ENCODE measurements at places on chromosomes 12 and 14.

DNA sequence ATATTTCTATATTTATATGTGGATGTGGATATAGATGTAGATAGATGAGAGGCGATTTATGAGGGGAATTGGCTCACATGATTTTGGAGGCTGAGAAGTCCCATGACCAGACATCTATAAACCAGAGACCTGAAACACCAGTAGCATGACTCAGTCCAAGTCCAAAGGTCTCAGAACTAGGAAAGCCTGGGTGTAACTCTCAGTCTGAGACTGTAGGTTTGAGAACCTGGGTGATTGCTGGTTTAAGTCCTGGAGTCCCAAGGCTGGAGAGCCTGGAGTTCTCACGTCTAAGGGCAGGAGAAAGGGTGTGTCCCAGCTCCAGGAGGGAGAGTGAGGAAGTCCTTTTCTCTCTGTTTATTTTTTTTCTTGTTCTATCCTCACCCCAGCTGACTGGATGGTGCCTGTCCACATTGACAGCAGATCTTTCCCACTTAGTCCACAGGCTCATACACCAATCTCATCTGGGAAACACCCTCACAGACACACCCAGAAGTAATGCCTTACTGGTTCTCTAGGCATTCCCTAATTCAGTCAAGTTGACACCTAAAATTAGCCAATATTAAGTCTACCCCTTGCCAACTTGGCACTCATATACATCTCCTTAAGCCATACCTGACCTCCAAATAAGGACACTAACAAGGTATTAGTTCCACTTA is 45.4 kb downstream of the EMP1 start:
- no peak for DNase-seq

DNA sequence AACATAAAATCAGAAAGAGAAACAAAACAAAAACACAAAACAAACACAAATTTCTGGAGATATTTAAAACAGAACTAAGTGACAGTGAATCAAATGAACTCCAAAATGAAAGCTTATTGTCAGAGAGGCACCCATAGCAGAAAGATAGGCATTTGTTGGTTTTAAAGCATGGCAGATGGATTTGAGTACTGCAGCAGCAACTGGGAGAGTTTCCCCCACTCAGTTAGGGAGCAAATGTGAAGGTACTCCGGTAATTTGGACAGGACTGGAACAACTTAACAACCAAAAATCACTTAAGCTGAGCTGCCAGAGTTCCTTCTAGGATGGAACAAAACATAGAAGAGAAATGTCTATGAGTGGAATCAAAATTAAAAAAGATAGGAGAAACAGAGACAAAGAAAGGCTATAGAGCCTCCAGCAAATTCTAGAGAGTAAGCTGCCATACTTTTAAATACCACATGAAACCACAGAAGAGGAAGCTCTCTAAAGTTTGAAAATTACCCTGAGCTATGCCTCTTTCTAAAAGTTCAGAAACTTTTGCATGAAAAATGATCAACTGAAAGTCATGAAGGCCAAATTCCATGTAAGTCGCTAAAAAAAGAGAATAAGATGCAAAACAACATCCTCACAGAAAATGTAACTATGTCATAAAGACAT is 1248.3 kb upstream of the USP15 start:
- no peak for DNase-seq

DNA sequence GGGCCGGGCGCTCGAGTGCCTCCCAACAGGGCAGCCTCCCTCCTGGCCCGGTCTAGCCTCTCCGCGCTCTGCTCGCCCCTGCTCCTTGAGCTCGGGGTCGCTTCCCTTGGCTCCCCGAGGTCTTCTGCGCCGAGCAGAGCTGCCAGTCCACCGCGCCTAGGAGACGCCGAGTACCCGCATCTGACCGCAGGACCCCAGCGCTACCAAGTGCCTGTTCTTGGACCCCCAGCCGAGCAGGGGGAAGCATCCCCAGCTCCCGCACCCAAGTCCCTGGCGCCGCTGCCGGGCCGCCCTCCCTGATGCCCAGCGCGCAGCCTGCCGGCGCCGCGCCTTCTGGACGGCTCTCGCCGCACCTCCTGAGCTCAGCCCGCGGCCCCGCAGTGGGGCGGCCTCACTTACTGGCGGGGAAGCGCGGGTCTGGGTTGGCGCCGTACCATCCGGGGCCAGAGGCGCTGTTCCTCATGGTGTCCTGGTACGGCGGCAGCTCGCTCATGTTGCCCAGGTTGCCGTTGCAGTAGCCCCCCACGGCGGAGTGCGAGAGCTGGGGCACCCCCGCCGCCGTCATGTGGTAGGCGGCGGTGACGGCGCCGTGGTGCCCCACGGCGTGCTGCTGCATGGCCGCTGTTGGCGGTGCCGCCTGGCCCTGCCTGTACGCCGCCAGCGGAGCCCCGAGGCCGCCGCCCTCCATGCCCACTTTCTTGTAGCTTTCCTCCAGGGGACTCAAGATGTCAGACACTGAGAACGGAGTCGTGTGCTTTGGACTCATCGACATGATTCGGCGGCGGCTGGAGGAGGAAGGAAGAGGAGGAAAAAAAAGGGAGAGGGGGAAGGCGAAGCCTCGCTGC is 1.2 kb downstream of the NKX2-1 start:
- no peak for DNase-seq

DNA sequence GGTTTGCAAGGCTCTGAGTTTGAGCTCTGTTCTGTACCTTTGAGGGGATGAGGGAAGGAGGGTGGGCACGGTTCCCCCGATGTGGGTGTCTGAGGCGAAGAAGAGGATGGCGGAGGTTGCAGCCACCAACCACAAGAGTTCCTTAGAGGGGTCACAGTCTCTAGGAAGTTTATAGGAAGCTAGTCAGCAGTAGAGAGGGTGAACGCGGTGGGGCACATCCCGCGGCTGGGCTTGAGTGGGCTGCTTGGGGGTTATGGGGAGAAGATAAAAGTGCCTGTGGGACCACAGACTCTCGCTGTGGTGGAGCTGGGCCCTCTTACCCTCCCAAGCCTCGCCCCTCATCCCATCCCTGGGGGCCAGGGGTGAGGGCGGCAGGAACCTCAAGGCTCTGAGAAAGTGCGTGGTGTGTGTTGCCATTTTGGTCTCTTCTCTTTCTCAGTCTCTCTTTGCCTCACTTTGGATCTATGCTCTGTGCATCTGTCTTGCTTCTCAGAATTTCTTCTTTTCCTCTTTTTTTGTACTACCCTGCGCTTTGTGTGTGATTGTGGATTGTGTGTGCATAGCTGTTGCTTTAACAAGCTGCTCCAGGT is 2.7 kb downstream of the CD4 start:
- no peak for DNase-seq

GRCh38 chr12:4119157-4119761 is 154.3 kb upstream of the CCND2 start:
- DNase-seq: peak; percentile 57

- DNase-seq: no peak
These were observed 349.9 kb downstream of the C12orf50 start for GRCh38 chr12:87679251-87679650.

DNA sequence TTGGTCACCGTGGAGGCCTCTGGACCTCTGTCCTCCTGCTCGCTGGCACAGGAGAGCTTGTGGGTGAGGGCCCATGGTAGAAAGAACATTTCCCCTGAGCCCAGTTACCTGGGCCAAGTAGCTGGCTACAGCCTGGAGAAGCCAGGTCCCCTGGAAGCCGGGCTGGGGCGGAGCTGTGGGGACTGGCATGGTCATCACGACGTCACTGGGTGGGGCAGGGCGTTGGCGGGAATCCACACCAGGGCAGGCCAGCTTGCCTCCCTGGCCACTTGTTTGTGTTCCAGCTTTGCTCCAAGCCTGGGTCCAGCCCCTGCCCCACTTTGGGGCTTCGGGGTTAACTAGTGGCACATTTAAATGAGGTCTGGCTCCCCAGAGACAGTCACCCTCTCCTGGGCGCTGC is 35.0 kb upstream of the SLC24A4 start:
- no peak for DNase-seq
